ENCODE measurements at places on chromosomes 11 and 22.

GRCh38 chr22:35879351-35879750 lies 149.3 kb downstream of the RBFOX2 start:
- no peak for DNase-seq

DNA sequence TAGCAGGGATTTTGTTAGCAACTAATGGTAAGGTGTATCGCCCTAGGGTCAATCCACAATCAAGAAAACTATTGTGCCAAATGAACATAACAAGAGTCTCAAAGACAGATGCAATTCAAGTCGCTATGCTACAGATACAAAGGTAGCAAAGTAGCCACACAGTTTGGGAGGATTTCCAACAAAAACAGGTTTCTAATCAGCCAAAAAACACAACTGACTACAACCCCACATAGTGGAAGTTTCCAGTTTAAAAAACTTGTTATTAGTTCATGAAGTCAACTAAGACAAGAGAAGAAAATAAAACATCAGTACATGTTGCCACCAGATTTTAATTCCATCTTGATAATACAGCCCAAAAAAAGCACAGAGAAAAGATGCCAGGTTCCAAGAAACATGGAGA lies 38.0 kb downstream of the MYH9 start:
- no peak for DNase-seq

DNA sequence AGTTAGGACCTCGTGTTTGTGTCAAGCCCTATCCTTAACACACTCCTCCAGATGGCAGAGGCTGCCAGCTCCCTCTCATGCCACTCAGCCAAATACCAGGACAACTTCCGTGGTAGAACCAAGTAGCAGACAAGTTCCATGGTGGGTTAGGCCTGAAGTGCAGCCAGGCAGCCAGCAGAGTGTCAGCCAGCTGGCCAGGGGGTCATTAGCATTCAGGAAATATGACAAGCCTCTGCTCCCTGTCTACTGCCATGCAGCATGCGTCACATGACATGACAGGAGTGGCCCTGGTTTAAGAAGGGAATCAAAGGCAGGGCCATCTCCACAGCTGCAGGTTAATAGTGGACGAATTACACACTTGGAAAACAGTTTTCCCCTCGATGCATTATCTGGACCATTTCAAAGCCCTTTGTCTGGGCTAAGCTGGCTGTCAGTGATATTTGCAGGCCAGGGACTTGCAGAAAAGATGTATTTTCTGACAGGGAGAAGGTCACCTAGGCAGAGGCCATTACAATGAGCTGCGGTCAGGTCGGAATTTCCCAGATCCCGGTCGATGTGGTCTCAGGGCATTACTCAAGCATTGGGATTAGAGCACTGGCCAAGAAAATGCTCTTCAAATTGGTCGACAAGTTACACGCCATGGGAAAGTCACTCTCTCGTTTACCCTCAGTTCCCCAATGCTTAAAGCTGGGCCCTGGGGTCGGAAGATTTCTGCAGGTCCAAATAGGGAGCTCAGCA lies 461.7 kb upstream of the CADM1 start:
- DNase-seq, result no peak

GRCh38 chr11:86999859-87000753 lies 37.6 kb upstream of the TMEM135 start:
- DNase-seq, result no peak

DNA sequence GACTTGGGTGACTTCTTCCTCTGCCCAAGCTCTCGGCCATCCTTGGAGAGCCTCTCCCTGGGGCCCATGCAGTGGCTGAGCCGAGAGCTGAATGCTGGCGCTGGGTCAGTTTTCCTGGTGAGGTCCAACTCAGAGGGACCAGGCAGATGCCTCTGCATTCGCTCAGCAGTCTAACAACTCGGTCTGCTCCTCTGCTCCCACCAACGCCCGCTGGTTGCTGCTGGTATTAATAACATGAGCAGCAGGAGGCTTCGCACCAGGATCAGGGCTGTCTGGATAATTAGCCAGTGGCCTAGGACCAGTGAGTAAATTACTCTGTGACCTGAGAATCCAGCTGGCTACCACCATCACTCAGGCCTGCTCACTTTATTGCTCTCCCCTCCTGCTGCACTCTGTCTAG lies 77.7 kb upstream of the FAM181B start:
- no peak for DNase-seq

GRCh38 chr11:32429477-32429876 lies 5.9 kb downstream of the WT1 start:
- DNase-seq, result no peak

DNA sequence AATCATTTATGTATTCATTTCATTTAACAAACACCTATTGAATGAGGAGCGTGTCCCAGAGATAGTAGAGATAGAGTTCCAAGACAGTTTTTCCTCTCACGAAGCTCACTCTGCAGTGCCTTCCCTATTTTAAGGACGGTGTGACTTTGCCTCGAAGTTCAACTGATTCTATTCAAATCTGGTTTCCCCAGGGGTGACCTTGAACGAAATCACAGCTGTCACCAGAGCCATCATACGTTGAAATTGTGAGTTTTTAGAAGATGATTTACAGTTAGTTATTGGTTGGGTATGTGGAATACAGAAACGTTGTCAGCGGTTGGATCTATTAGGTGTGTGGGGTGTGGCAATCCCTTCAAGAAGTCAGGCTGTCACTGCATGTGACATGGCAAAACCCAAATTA lies 33.9 kb upstream of the SESN3 start:
- no peak for DNase-seq

- no peak for DNase-seq
These were observed 6.4 kb upstream of the C11orf96 start for GRCh38 chr11:43936076-43936475.

- no peak for DNase-seq
These were observed 108.9 kb downstream of the GALNT18 start for GRCh38 chr11:11512929-11513328.

- DNase-seq, result no peak
These were observed 80.7 kb downstream of the RBFOX2 start for GRCh38 chr22:35947794-35948425.

DNA sequence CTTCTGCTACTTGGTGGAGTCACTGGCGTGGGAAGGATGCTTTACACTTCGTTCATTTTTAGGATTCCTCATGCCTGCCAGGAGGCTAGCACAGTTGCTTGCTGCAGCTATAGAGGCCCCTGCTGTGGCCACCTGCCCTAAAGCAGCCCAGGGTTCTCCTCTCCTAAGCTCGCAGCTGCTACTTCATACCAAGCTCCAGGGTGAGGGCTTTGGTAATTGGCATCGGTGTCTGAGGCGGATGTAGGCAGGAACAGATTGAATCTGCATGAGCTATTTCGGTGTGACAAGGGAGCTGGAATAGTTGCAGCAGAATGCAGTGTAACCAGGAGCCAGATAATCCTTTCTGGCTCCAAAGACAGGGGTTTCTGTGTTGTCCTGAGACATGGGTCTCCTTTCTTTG lies 133.1 kb downstream of the MICAL2 start:
- no peak for DNase-seq

DNA sequence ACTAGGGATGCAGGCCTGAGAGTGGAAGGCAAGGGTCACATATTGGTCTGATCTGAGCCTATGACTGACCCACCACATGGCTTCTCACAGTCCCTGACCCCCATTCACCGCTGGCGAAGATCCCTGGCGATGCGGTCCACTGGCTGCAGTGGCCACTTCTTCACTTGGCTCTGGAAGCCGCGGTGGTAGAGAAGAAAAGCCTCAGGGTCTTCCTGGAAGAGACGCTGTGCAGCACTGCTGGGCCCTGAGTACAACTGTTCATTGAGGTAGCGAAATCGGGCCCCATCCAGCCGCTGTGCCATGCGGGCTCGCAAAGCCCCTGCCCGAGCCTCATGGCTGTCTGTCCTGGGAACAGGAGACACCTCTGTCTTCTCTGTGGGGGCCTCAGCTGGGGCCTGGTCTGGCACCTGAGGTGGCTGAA lies 2.4 kb downstream of the RRP8 start:
- DNase-seq, result no peak

DNA sequence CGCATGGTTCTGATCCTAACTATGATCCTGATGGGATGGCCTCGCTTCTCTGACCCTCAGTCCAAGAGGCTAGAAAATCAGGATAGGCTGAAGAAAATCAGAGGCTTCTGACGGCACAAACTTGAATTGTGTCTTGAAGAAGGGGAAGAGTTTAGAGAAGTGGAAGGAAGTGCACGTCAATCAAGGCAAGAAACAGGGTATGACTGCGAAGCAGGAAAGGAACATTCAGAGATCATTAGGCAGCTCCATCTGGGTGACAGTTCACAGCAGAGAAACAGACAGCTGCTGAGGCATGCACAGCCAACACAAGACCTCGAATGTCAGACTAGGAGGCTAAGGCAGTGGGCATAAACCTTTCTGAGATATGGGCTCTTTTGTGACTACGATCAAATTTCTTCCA lies 29.3 kb downstream of the CLPB start:
- no peak for DNase-seq

- no peak for DNase-seq
These were observed 33.1 kb upstream of the PICALM start for GRCh38 chr11:86101941-86102407.

DNA sequence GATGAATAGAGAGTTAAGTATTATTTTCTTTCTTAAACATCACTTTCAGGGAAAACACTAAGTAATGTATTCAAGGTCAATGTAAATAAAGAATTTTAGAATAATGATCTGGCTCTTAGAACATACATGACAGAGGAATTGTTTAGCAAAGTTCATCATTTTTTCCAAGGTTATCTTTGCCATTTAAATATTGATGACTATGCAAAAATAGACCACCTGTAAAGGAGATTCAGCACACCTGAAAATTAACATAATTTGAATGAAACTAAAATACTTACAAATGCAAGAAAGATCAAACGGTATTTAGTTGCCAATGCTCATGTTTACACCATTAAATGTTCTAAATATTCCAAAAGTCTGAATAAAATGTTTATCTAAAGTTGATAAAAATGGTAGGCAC lies 782.6 kb upstream of the CHORDC1 start:
- DNase-seq, result no peak

DNA sequence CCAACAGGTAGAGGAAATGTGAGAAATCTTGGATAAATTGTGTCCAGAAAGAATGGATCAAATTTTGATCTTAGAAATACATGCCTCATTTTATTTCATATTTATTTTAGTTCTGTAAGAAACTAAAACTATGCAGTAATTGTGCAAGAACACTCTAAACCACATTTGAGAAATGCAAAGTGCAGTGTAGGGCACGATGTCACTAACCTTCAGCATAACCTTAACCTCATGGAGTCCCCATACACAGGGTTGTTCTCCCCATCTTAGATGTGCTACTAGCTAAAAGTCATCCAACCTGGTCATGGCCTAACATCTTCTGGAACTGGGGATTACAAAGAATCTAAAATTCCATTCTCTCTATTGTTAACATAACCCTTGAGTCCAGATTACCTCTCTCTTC lies 48.4 kb upstream of the ARHGAP42 start:
- no peak for DNase-seq

DNA sequence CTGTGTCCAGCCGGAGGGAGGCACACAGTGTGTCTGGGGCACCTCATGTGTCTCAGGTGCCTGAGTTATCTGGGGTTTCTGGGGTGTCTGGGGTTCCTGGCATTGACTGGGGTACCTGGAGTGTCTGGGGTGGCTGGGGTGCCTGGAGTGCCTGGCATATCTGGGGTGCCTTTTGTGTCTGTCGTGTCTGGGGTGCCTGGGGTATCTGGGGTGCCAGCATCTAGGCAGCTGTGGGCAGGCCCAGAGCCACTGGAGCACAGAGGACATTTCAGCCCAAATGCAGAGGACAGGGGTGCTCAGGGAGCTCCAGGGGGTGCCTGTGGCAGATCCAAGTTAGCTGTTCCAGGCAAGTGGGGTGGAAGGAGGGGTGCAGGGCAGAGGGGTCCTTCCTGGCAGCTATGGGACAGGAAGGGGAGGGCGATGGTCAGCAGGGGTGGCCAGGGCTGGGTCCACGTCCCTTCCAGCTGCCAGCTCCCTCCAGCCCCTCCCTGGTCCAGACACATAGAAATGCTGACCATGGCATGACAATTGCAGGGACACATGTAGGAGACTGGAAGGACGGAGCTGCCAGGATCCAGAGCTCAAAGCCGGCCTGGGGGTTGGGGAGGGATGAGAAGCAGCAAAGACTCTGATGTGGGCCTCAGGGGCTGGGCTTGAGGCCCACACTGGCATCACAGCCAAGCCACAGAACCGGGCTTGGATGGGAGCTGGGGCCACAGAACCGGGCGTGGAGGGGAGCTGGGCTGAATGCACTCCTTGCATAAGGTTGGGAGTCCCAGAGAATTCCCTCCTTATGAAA lies 133.0 kb downstream of the BRD1 start:
- DNase-seq, result no peak

- DNase-seq, result no peak
These were observed 149.1 kb downstream of the LARGE1 start for GRCh38 chr22:33771136-33771535.

All from activated CD4-positive, alpha-beta T cell treated with anti-CD3 and anti-CD28 coated beads for 24 hours (primary cell).